Cortex of kidney (tissue), 1 donor: ENCODE measurements at places on chromosomes 16 and 17.

- DNase-seq = no peak
Observed at GRCh38 chr16:50464325-50465290, 83.6 kb upstream of the NKD1 start.

DNA sequence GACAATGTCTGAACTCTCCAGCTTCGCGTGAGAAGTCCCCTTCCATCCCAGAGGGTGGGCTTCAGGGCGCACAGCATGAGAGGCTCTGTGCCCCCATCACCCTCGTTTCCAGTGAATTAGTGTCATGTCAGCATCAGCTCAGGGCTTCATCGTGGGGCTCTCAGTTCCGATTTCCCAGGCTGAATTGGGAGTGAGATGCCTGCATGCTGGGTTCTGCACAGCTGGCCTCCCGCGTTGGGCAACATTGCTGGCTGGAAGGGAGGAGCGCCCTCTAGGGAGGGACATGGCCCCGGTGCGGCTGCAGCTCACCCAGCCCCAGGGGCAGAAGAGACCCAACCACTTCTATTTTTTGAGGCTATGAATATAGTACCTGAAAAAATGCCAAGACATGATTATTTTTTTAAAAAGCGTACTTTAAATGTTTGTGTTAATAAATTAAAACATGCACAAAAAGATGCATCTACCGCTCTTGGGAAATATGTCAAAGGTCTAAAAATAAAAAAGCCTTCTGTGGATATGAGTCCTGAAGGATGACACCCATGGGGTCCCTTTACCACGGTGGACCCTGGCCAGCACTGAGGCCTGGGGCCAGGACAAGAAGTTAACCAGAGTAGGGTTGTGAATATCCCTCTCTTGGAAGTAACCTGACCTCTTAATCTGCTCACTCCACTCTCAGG, 10.5 kb upstream of the ITGAD start:
- no peak for DNase-seq

- DNase-seq = no peak
Observed at GRCh38 chr17:72642720-72643119, 449.8 kb downstream of the SLC39A11 start.

DNA sequence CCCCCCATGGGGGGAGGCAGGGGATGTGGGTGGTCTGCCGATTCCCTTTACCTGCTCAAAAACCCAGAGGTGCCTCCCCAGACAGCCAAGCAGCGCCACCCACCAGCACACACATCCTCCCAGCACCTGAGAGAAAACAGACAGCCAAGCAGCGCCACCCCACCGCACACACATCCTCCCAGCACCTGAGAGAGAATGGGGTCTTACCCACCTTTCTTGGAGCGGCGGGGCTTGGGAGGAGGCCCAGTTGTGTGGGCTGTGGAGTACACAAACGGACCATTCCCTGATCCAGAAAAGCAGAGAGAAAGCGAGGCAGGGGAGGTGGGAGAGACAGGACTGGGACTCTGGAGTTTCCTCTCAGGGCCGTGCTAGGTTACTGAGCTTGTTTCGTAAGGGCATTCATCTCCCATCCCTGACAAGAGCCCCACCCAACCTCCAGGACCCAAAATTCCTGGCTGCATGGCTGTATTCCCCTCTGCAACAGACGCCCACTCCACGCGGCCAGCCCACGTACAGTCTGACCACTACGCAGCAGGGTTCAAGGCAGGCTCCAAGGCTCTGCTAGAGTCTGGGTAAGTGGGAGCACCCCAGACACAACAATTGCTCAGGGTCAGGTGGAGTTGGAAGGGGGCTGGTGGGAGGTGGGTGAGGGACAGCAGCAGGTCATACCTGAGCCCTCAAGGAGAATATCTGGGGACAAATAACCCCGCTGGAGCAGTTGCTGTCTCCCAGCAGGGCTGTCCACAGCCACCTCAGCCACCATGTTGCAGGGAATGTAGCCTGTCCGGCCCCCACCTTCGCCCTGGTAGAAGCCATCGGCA, 22.3 kb downstream of the TSPOAP1 start:
- no peak for DNase-seq

DNA sequence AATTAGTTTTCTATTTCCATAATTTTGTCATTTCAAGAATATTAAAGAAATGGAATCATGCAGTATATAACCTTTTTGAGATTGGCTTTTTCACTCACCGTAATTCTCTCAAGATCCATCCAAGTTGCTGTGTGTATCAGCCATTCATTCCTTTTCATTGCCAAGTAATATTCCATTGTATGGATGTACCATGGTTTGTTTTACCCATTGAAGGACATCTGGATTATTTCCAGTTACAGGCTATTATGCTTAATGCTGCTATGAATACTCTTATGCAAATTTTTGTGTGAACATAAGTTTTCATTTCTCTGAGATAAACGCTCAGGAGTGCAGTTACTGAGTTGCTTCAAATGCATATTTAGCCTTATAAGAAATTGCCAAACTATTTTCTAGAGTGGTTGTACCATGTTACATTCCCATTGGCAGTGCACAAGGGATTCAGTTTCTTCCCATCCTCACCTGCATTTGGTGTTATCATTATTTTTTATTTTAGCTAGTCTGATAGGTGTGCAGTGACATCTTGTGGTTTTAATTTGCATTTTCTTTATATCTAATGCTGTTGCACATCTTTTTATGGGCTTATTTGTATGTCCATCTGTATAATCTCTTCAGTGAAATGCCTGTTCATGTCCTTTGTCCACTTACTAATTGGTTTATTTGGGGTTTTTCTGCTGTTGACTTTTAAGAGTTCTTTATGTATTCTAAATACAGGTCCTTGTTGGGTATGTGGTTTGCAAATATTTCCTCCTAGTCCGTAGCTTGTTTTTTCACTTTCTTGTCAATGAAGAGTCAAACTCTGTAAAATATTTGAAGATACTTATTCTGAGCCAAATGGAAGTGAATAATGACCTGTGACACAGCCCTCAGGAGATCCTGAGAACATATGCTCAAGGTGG, 32.7 kb downstream of the BMERB1 start:
- DNase-seq = no peak

GRCh38 chr17:49567871-49568694, 7.6 kb upstream of the NXPH3 start:
- no peak for DNase-seq

DNA sequence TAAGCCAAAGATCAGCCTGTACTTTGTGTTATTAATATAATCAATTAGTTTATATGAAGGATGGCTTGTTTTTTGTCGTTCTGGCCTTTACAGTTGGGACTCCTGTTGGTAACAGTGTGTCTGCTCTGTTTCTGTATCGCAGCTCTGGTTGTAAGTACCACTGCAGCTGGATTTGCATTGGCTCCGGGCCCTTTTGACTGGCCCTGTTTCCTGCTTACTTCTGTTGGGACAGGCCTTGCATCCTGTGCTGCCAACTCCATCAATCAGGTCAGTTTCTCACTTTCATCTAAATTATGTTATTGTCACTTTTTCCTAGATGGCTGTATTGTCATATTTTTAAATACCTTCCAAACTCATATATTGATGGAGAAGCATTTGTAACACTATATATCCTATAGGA, 32.7 kb downstream of the COX10 start:
- DNase-seq = no peak

DNA sequence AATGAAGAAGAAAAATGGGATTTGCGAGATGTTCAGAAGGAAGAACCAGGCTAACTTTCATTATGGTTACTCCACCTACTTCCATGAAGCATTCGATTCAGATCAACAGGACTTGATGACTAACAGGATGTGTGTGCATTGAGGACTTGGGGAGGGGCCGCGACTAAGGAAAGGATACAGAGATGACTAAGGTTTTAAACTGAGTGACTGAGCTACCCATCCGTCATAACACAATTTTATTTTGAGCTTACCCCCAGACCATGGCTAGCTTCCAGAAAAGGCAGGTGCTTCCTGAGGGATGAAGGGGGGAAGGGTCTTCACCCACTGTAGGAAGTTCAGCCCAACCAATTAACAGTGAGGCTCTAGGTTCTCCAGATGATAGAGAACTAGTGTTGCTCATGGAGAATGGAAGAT, 2.5 kb upstream of the CDYL2 start:
- DNase-seq = no peak

DNA sequence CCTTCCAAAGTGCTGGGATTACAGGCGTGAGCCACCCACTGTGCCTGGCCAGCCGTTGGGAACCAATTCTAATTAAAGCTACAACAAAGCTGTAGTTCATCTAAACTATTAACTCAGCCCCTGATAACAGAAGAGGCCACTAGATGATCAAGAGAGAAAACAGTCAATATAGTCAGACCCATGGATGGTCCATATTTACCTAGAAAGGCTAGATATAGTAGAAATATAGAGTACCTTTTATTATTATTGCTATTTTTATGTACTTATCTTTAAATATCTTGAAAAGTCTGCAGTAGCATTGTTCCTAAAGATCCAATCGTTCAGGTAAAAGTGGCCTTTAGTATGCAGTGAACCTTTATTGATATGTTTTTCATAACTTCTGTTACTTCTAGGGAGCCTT, 43.2 kb downstream of the RNF213 start:
- no peak for DNase-seq

DNA sequence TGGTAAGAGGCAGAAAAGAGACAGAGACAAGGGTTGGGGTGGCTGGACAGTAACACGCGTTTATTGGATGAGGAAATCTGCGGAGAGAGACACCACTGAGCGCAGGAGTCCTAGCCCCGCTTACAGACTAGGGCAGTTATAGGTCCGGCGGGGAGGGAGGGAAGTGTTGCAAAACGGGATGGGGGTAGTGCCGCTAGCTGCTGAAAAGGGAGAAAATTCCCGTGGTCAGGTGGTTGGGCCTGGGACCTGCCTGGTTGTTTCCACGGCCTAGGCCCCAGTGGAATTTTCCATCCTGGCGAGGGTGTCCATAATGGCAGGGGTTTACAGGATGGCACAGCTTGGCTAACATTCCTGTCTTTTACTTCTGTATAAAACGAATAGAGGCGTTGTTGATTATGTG, 5.5 kb upstream of the CPHXL2 start:
- no peak for DNase-seq

DNA sequence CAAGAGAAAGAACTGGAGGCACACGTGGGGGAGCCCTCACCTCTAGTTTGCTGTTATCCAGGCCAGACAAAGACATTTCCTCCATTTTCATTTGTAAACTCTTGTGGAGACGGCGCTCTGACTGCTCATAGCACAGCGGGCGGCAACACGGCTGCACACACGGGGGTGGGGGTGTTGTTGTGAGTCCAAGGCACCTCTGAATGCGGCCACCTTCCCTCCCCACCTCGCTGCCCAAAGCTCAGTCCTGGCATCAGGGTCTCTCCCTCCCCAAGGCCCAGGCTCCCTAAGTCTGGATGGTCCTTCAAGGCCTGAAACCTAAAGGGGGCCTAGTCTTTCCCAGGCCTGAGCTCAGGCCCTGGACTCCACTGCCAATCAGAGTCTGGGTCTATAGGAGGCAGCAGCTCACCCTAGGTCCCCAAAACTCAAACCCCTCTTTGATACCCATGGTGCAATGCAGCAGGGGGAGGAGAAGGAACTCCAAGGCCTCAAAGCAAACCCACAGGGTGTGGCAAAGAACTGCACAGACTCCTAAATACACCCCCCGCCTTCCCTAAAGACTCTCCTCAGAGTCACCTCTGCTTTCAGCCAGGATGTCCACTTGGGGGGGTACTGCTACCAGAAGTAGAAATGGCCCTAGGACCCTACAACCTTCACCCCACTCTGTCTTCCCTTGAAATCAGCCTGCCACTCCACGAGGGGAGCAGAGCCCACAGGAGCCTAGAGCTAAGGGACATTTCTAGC, 1.5 kb downstream of the ATXN7L3 start:
- no peak for DNase-seq
